ENCODE measurements at places on chromosomes 5 and 9.

DNA sequence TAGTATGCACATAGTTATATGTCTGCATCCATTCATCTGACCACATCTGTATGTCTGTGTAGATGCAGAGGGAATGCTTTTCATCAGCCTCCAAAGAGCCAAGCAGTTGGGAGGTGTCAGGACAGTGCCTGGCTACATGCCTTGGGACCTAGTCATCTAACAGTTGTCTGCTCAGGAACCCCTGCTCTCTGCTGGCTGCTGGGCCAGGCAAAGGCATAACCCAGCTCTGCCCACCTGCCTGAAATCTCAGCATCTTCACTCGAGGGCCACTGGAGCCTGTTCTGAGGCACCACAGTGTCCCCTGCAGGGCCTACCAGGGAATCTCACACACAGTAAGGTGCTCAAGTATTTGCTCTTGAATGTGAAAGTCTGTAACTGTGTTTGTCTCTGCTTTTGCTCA is 3.7 kb downstream of the C9orf50 start:
- no peak for DNase-seq

DNA sequence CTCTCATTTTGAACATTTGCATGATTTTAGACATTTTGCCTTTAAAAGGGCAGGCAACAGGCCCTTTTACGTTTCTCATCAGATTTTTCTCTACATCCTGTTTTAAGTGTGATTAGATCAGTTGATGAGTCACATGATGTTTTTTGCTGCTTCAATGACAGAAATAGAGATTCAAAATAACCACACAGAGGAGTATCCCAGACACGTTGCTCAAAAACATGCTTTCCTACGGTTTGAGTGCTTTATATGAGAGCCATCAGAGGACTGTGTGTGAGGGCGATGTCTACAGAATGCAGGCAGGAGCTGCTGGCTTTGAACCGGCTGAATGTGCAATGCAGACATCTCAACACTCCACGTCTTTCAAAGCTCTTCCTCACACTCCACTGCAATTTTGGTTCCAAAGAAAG is 42.1 kb downstream of the OTULIN start:
- DNase-seq, result no peak

GRCh38 chr5:126139086-126139485 is 284.1 kb upstream of the GRAMD2B start:
- DNase-seq, result no peak

GRCh38 chr5:43335681-43336080 is 22.5 kb upstream of the HMGCS1 start:
- no peak for DNase-seq

DNA sequence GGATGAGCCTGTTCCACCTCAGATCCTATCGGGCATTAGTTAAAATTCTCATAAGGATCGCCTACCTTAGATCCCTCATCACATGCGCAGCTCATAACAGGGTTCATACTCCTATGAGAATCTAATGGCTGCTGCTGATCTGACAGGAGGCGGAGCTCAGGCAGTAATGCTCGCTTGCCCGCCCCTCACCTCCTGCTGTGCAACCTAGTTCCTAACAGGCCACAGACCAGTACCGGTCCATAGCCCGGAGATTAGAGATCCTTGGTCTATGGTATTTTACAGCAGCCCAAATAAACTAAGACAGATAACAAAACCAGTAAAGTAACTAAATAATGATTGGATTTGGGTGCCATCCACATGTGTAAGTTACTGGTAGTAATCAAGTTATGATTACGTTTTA is 17.5 kb downstream of the GOLPH3 start:
- no peak for DNase-seq

All from urinary bladder (tissue), 4 donors.